Osteocyte (in vitro differentiated cells): ENCODE measurements at places on chromosomes 4 and X. TPM values are rescaled to one million over a fixed set of nuclear protein-coding genes. Genes with fewer than 3 reads are reported as not detected.

DNA sequence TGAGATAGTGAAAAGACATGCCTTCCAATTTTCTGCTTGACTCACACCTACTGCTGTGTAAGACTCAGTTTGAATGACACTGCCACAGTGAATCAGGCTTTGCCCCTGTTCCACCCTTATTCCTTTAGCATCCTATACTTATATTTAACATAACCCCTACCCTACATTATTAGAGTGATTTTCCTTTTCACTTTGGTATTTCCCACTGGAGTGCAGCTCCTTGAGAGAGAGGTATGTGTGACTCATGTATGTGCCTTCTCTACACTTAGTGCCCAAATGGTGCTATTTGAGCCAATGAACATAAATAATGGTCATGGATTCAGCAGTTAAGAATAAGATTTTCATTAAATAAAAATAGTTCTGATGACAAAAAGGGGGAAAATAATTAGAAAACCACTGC lies 69.5 kb downstream of the RRAGB start:
- DNase-seq, result no peak

Gene UBA6
- 59.6 and 66.1 TPM in 2 replicates for total RNA-seq

DNA sequence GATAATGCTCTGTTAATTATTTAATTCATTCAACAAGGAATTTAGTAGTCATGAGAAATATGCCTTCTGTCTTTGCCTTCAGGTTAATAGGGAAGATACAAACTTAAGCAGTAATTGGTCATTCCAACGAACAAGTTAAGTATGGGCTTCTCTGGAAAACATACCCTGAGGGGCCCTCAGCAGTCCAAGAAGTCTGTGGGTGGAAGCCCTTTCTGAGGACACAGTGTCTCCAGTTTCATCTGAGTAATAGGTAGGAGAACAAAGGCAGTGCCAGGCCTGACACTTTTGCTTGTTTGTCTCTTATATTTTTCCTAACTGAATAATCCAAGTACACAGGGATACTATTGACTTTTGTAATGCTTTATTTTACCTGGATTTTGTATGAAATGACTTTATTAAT lies 262.5 kb downstream of the FBXW7 start:
- DNase-seq, result no peak

- no peak for DNase-seq
These were observed 45.0 kb downstream of the PSAPL1 start for GRCh38 chr4:7389719-7390118.

GRCh38 chr4:175758050-175759024 lies 53.7 kb downstream of the GPM6A start:
- DNase-seq, result no peak

DNA sequence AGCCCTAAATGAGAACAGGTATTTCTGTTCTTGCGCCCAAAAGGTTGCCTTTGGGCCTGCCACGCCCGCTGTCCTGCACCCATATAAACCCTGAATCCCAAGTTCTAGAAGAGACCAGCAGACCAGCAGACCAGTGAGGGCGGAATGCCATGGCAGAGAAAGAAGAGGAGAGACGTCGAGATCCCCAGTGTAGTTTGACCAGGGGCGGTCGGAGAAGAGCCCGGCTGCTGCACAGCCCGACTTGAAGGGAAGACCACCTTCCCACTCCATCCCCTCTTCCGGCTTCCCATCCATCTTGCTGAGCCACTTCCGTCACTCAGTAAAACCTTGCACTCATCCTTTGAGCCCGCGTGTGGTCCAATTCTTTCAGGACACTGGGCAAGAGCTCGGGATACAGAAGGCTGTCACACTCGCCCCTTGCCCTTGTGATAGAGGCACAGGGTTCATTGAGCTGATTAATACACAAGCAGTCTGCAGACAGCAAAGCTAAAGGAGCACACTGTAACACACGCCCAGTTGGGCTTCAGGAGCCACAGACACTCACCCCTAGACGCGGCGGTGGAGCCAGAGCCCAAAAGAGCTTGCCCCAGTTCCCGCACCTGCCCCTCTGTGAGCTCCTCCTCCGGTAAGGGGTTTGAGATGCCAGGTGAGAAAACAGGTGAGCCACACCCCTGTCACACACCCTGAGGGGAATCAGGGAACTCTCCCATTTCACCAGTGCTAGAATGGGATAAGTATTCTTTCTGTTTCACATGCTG lies 230.8 kb downstream of the PCDH10 start:
- no peak for DNase-seq

DNA sequence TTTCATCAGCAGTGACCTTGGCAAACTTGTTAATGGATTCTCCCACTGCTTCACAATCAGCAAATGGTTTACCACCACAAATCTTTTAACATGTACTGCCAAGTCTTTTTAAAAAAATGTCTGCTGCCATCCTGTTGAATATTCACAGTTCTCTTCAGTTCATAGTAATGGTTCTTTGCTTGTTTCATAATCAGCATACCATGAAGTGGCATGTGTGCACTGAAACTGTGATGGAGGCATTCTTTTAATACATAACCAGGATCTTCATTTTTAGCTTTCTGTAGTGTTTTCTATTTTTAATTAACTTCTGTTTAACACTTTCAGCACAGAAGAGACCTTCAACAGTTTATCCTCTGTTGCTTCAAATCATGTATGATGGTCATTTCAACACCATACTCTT lies 230.1 kb upstream of the ARSJ start:
- DNase-seq, result no peak

Gene MAGEB17
- not detected in 2 replicates for total RNA-seq

DNA sequence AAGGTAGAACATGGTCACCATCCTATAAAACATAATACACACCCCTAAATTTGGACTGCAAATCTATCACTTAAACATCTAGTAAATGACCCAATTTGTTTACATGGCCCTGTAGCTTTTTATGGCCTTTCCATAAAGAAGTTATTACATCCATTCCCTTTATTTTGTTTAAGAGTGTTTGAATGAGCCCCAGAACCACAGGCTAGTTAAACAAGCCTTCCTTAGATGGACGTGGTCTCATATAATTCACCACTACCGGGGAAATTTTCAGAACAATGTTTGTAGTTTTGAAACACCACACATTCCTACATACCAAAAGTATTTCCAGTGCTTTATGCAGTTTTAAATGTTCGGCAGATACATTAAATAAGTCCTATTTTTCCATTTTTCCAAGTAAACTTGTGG lies 12.3 kb downstream of the PDGFC start:
- DNase-seq, result no peak

DNA sequence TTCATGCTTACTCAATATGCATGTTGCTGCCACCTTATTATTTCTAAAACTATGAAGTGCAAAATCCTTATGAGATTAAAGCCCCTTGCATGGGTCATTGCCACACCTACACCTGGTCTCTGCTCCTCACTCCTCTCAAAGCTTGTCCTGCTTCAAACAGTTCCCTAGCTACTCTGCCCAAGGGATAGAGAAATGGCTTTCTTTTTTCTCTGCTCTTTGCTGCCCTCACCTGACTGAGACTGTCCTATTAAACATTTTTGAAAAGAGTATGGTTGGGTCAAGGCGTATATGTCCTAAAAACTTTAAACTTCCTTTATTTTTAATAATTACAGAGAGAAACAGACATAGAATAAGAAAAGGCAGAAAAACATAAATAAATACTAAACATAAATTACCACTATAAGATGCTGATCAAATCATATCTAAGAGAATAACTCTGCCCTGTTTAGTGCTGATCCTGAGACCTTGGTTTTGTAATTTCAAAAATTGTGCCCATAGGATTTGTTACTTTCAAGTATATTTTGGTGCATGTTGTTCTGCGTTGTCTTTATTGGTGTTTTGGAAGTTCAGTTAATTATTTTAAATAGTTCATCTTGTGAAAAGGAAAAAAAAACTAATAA lies 704.9 kb upstream of the PABPC4L start:
- no peak for DNase-seq

DNA sequence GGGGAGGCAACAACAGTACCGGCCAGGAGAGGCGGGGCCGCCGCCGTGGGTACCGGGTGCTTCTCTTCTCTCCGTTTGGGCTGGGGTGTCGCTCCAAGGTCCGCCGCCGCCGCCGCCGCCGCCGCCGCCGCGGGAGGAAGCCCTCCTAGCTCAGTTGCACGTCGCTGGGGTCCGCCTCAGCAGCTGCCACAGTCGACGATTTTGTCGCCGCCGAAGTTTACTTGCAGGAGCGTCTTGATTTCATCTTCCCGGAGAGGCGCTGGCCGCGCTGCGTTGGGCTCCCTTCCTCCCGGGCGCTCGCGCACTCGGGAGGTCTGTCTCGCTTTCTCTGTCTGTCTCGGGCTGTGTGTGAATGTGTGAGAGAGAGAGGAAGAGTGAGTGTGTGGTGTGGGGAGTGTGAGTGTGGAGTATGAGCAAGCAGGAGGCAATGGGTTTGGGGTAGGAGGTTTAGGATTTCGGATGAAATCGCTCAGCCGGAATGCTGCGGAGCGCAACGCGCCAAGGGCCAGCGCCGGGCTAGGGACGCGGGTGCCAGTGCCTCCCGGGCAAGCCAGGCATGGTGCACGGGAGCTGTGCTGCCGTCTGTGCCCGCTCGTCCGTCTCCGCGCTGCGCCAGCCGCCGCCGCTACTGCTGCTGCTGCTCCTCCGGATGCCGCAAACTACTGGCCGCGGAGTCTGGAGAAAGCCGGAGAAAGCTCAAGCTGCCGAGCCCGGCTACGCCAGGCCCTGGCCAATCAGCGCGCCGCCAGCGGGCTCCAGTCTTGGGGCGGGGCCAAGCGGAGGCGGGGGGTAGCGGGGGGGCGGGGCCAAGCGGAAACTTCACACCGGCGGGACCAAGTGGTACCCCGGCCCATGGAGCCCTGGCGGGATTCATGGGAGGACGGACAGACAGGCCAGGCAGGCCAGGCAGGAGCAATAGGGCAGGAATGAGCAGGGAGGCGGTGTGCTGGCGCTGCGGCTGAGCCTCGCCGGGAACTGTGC lies at the start of gene PCDH19:
TSS of gene PCDH19 (minus strand) at position 664 of the 981 bp plus-strand sequence. CDS start 1,676 bp downstream, outside the sequence.
- DNase-seq, result no peak

GRCh38 chrX:17689971-17690409 lies 47.3 kb upstream of the SCML1 start:
- DNase-seq, result no peak

DNA sequence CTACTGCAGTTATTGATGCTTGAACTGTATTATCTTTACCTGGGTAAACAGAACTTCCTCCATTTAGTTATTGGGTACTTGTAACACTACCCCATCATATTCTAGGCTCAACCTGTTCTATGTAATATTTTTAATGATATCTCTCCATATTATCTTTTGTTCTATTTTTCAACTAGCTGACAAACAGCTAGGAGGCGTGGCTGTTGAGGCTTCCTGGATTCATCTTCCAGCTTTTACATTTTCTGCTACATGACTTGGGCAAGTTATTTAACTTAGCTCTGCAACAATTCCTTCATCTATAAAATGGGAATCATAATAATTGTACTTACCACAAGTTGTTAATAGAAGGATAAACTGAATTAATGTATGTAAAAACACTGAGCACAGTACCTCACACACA lies 349.3 kb downstream of the PTTG2 start:
- no peak for DNase-seq

- no peak for DNase-seq
These were observed 42.9 kb upstream of the INTS6L start for GRCh38 chrX:135477576-135477975.
